ENCODE measurements at places on chromosomes 1 and 21.
A peak's percentile ranks its signal among the peaks of the same experiment; 100 is the strongest.

GRCh38 chr1:224543453-224543852 is 72.7 kb upstream of the CNIH3 start:
- DNase-seq, result peak; percentile 40

DNA sequence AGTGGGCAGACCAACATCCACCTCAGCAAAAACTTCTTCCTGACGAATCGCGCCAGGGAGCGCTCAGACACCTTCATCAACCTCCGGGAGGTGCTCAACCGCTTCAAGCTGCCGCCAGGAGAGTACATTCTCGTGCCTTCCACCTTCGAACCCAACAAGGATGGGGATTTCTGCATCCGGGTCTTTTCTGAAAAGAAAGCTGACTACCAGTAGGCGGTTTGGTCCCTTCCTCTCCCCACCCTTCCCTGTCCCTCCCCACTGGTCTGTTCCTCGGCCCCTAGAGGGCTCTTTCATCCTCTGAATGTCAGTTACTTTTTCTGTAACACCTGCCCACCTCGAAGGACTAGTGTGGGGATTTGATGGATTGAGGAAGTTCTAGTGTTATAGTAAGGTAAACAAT is 46.9 kb downstream of the CAPN2 start:
- DNase-seq, result no peak

DNA sequence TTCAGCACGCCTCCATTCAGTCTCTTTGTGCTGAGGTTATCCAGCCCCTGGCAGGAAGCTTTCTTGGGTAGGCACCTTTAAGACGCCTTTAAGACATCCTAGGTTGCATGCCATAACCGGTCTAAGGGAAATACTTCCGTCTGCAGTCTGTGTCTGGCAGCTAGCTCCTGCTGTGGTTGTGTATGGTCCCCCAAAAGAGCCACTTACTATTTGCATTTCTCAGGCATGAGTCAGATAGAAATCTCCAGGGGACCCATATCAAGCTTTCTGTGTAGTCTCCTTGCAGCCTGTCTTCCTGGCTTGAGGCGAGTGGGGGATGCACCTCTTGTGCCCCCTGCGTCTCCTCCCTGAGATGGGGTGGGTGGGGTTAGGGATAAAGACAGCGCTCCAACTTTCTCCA is 10.0 kb upstream of the RYR2 start:
- peak; percentile 6 for DNase-seq

GRCh38 chr1:210584439-210585113 is 255.9 kb downstream of the HHAT start:
- DNase-seq, result peak; percentile 88

- no peak for DNase-seq
Measured at GRCh38 chr1:23097316-23097715, 71.3 kb downstream of the LUZP1 start.

- DNase-seq, result peak; percentile 32
Measured at GRCh38 chr1:153217212-153217611, at the start of gene PRR9. PRR9 (plus strand) TSS chr1:153217584; CDS start chr1:153218145, 561 bp downstream.

GRCh38 chr21:33622253-33622652 is 19.3 kb downstream of the CRYZL1 start:
- DNase-seq, result no peak

DNA sequence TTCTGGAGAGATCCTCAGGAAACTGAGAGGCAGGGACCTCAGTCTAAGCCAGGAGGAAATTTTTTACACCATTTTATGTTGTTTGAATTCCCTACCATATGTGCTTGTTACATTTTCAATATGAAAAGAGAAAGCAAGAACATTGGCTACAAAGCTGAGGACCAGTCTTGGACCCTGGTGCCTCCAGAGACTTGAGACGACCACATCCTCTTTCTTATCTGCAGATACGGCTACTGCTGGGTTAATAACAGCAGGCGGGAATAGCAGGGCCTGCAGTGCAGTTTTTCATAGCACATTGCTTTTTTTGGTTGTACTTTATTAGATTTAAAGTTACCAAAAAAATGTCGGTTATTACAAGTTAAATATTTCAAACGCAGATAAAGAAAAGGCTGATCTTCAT is 3.9 kb downstream of the KDM4A start:
- DNase-seq, result no peak

DNA sequence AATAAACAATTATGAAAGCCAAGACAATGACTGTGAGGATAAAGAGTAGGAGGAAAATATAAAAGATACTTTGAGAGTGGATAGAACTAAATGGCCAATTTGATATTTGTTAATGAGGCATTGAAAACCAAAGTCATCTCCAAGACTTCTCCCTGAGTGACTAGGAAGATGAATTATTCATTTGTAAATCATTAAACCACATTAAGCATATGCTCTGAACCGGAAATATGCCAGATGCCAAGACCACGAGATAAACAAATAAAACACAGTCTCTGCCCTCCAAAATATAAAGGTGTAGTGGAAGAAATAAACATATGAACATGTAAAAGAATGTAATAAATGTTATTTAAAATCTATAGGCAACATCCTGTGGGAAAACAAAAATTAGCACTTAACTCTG is 78.8 kb downstream of the MRPL39 start:
- peak; percentile 7 for DNase-seq

DNA sequence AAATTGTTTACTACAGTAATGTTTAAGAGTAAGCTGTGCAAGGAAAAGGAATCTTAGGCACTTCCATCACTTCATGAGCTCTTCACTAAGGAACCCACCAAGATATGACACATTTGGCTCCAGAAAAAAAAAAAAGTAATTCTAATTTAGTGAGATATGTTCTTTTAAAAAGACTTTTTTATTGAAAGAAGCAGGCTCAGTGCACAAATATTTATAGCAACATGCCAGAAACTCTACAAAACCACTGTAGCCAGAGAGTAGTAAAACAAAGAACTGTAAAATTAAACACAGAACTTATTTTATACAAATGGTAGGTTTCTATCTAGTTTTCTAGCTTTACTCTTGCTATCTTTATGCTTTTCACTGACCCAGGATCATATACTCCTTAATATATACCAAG is 434.6 kb upstream of the ADGRL2 start:
- no peak for DNase-seq

DNA sequence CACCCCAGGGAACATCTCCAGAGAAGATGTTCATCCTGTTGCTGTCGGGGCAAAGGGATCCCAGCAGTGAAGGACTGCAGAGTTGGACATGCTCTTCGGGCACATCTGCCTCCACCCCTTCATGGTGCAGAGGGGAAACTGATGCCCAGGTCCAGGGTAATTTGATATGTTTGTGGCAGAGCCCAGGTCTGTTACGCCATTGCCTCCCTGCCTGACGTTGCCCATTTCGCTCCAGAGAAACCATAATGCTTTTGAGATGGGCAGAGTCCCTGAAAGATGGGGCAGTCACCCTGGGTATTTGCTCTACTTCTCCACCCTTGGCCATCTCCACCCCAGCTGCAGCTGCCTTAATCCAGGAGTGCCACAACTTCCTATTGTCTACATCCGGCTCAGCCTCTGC is 290.4 kb upstream of the POU3F1 start:
- no peak for DNase-seq

DNA sequence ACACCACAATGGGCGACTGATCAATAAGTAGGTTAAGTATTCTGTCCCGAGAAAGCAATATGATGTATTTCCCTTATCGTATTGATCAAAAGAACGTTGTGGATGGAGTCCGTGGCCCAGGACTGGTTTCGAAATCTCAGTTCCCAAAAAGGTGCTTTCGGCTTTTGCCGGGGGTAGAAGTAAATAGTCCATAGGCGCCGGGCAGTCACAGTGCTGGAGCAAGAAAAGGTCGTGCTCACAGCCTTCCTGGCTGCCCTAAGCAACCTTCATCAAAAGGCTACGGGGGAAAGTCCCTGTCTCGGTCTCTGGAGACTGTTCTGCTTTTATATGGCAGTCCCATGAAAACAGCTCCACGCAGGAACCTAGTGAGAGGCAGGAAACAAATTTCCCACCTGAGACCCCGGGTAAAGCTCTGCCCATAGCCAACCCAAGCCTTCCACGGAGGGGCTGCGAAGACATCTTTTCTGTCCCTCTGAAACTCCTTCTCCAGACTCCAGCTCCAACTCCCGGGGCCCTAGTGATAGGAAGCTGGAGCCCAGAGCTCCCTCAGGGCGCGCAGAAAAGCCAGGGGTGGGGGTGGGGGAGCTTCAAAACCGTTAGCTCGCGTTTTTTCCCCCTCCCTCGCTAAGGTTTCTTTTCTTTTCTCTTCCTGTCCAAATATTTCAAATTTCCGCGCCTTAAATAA is 7.0 kb downstream of the CDKN2C start:
- peak; percentile 79 for DNase-seq

DNA sequence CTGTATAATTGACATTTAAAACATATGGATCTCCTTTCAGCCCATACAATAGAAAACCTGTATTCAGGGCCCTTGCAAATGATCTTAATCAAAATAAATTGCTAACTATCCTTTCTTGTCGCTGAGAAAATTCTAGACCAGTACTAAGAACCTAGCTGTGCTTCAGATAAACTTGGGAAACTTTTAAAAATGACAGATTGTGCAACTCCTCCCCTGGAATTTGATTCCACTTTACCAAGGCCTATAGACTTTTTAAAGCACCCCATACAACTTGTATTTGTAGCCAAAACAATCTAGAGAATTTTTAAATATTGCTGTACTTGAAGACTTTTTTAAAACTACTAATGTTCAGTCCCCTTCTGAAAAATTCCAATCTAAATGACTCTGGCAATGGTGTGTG is 51.6 kb downstream of the ZNF644 start:
- DNase-seq, result no peak

- DNase-seq, result peak; percentile 35
Measured at GRCh38 chr1:158020259-158020885, 26.9 kb downstream of the KIRREL1 start.

DNA sequence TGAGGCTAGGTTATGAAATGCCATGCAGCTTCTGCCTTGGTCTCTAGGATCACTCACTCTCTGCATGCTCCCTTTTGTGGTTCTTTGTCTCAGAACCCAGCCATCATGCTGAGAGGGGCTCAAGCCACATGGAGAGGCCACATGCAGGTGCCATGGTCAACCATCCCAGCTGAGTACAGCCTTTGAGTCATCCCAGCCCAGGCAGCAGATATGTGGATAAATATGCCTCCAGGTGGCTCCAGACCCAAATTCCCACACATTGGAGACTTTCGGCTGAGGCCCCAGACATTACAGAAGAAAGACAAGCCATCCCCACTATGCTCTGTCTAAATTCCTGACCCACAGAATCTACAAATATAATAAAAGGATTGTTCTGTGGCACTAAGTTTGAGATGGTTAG is 102.0 kb downstream of the LHX9 start:
- no peak for DNase-seq

- no peak for DNase-seq
Measured at GRCh38 chr1:165034136-165034809, 322.2 kb downstream of the LMX1A start.

- DNase-seq, result no peak
Measured at GRCh38 chr1:68976916-68977610, 480.2 kb upstream of the DEPDC1 start.

- no peak for DNase-seq
Measured at GRCh38 chr1:113990530-113990929, 11.3 kb downstream of the OLFML3 start.

DNA sequence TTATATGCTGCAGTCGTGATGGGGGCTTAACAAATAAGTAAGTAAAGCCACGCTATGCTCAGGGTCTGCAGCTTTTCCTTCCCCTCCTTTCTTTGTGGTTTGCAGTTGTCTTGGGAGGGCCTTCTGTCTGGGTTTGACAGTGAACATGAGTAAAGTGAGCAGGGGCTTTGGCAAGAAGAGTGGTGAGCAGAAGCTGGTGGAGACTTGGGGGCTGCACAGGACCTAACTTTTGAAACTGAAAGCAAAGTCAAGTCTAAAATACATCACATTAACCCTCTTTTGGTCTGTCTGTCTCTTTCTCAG is 368.6 kb upstream of the VAMP3 start:
- no peak for DNase-seq
